ENCODE measurements at places on chromosomes 11 and 22.

- DNase-seq = no peak
These were observed 69.8 kb downstream of the ARFGAP2 start for GRCh38 chr11:47106798-47107411.

DNA sequence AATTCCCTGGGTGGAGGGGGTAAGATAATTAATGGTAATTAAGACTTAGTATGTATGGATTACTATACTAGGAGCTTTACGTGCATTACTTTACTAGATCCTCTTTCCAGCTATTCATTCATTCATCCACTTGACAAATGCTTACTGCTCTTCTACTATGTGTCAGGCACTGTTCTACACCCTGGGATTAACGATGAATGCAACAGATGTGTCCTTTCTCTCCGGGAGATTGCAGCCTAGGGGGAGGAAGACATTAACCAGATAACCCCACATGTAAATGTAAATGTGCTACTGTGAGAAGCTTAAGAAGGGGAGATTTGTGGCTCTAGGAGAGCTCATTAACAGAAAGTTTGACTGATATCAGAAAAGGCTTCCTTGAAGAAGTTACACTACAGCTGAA lies 1.7 kb downstream of the ANKK1 start:
- DNase-seq = no peak

DNA sequence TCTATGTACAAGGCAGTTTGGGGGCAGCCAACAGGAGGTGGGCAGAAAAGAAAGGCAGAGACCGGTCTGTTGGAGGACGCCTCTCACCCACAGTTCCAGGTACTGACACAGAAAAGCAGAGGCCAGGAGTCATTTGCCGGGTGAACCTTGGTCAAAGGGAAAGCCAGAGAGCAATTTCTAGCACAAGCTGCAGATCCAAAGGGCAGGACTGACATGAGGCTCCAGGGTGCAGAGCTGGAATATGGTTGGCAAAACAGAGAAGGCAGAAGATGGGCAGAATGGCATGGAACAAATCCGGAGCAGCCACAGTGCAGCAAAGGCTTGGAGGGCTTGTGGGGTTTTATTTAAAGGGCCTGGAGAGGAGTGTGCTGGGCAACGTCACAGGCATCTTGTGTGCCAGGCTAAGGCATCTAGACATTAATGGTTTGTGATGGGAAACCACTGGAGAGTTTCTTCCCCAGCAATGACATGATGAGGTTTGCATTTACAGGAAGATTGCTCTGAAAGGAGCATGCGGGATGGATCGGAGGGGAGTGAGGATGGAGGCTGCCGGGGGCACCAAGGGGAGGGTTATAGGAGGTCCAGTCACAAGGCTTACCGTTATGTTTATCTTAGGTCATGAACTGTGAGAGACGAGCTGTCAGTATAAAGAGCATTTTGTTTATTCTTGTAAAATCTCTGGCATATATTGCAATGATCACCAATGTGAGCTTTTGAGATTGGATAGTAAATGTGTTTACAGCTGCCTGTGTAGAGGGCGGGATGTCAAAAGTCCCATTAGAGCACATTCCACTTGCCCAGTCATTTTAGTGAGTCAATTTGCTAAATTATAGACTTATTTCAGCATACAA lies 5.7 kb upstream of the MMP20 start:
- no peak for DNase-seq

GRCh38 chr11:8068605-8069221 lies 12.3 kb upstream of the TUB start:
- no peak for DNase-seq

GRCh38 chr11:79438631-79439409 lies 2.0 kb downstream of the TENM4 start:
- no peak for DNase-seq
